ENCODE measurements at places on chromosomes 2 and 18. TPM values are rescaled to one million over a fixed set of nuclear protein-coding genes. Genes with fewer than 3 reads are reported as not detected.
A peak's percentile ranks its signal among the peaks of the same experiment; 100 is the strongest.

DNA sequence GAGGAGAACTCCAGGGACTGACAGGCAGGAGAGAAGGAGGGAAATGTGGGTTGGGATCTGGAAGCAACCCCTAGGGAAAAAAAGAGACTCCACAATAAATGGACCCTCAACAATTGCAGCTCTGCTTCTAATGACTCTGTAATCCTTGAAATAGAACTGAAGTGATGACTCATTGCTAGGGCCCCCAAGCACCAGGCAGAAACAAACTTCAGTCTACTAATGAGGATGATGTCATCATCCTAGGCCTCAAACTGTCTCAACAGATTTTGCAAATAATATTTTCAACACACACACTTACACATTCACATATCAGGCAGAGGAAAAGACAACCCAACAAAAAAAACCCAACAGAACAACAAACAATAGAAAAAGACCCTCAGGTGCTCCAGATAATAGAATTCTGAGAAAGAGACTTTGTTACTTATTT is 143.3 kb downstream of the HDAC4 start:
- peak; percentile 62 for DNase-seq

GRCh38 chr18:505483-506122 is 5.1 kb upstream of the COLEC12 start:
- no peak for DNase-seq

The MYO5B gene
- 0.82 TPM for total RNA-seq

- DNase-seq, result no peak
These were observed 204.6 kb downstream of the SP3 start for GRCh38 chr2:173760553-173760952.

The OSR1 gene
- 16.6 TPM for total RNA-seq

DNA sequence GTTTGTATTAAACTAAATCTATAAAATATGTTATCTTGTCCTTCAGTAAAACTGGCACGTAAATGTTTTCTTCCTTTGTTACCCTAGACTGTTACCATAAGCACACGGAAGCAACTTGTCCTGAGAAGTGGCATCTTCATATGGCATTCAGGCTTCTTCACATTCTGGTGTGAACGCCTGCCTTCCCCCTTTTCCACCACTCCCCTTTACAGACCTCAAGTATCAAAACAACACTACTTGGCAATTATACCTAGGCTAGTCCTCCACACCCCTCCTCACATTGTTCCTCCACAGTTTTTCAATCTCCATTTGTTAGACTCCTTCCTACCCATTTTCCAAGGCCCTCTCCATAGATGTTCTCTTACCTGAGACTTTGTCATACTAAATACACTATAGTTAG is 2.9 kb downstream of the MEX3C start:
- no peak for DNase-seq

- DNase-seq, result no peak
These were observed 136.8 kb downstream of the DLGAP1 start for GRCh38 chr18:4318311-4318710.

The ABHD1 gene
- total RNA-seq, result not detected

GRCh38 chr2:233409286-233409991 is 55.1 kb downstream of the DGKD start:
- DNase-seq, result no peak

DNA sequence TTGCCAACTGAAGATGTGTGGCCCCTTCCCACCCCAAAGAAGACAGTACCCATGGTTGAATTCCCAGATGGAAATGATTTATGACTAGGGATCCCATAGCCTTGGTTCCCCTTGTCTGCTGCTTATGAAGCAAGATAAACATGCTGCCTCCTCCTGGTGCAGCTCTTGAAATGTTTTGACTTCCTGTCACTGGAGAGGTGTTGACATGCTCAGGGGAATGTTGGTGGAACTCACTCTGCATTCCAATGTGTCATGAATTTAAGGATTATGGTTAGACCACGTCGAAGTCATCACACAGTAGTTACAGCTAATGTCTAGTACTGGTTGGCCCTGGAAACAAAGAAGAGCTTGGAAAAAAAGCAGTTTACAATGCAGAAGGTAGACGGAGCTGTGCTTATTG is 69.0 kb upstream of the FAM110C start:
- no peak for DNase-seq

DNA sequence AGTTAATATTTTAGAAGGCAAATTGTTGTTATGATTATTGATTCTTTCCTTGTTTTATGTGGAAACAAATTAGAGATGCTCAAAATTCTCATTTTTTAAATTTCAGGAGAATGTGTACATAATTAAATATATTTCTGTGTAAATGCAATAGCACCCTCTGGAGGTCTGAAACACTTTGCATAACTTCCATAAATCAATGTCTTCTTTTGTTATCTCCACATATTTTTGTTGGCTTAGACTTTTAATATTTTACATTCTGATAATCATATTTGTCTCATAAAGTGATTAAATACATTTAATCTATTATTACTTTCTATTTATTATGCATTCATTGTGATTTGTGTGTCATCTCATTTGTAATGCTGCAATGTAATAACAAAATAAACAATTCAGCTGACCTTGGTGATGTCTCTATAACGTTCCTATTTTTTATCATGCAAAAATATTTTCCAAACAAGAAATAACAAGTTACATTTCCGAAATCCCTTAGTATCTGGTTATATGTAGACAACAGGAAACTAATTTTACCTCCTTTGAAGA is 201.8 kb upstream of the GALNT5 start:
- DNase-seq, result no peak

DNA sequence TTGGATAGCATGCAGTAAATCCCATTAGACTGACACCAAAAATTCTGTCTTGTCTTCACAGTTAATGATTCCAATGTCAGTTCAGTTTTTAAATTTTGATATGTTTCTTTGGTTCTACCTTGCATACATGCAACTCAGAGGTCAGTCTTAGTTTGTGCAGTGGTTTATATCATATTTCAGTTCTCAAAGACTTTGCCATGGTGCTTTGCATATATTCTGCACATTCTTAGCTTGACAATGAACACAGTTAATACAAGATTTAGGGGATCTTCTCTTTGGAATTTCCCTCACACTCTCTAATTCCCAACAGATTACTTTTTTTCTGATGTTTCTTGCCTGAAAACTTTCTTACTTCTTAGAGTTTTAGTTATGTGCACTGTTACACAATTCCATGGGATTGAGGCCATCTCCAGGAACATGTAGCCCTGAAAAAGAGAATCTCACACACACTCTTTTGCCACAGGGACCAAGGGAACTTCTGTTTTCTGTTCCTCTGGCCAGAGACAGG is 17.3 kb downstream of the NOL4 start:
- no peak for DNase-seq

The SLC30A3 gene
- total RNA-seq, result 1.1 TPM

DNA sequence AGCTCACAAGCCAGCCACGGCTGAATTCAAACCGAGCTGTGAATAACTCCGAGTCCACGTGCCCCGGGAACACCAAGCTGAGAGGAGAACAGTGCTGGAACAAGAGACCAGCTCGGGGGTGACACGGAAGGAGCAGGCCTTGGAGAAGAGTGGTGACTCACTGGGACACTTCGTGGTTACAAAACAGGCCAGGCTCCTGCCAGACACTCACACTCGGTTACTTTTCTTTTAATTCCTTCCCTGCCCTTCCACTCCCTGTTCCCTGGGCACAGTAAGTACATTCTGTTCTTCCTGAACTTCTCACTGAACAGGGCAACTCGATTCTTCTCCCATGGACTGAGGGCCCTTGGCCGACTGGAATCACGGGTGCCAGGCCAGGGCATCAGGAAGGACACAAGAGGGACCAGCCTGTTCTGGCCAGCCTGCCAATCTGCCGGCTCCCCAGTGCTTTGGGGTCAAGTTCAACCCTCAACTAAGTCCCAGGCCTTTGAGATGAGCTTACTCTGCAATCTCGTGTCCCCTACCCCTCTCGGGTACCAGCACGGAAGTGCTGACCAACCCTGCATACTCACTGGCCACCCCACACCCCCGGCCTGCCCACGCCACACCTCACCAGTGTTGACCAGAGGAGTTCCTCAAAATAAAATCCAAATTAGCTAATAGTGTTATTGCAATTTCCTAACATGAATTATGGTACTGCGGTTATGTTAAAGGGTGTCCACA is 87.5 kb downstream of the TFCP2L1 start:
- peak; percentile 72 for DNase-seq

DNA sequence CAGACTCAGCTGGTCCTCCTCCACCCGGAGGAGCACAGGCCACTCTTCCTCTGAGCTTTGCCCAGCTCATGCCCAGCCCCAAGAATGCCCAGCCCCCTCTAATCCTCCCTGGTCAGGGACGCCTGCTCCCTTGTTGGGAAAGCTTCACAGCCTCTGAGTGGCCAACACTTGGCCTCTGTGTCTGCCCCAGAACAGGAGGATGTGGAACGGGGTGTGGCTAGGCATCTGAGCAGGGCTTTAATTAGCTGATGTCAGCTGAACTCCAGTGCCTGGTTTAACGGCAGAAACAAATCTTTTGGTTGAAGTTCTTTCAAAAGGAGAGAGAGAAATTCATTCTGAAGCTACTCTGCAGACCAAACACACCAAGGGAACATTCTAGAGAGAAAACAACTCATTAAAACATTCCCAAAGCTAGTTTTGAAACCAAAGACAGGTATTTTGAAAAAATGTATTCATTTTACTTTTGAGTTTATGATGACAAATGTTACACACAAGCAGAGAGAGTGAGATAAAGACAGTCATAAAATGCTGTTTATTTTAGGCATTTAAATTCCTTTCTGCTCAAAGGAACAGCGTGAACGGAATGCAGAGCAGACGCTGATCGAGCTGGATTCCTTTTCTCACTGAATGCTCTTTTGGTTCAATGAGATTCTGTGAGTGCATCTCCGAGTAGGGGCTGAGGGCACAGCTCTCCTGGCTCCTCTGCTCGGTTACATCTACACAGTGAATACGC is 63.8 kb downstream of the RTP5 start:
- DNase-seq, result no peak

GRCh38 chr2:208545403-208546042 is 138.9 kb downstream of the PTH2R start:
- DNase-seq, result no peak

GRCh38 chr2:184743096-184743495 is 144.8 kb downstream of the ZNF804A start:
- no peak for DNase-seq

The PSMD1 gene
- 51.8 TPM for total RNA-seq

GRCh38 chr2:79702905-79703304 is 190.1 kb downstream of the CTNNA2 start:
- DNase-seq, result no peak

The UBR3 gene
- 63.3 TPM for total RNA-seq

GRCh38 chr2:234565201-234565600 is 68.3 kb upstream of the ARL4C start:
- no peak for DNase-seq

GRCh38 chr2:60882971-60883753 is 1.8 kb downstream of the REL start:
- no peak for DNase-seq

The SMYD1 gene
- 39.6 TPM for total RNA-seq

DNA sequence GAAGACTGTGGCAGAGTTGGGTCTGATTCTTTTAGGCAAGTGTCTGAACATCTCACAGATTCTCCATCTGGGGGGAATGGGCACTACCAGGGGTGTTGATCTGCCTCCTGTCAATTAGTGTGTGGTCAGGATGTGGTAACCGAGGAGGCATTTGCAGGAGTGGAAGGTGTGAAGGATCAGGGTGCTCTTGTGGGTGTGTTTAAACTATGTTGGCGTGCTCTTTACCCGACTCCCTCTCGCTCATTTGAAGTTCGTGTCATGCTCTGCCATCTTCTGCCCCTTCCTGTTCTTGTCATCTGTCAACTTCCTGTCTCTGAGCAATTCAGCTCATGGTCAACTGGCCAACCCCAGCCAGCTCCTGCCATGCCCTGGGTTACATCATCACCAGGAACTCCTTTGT is 107.9 kb downstream of the RTN4 start:
- DNase-seq, result no peak

GRCh38 chr18:50508228-50508627 is 51.7 kb upstream of the MAPK4 start:
- no peak for DNase-seq

GRCh38 chr2:25354116-25354515 is 12.4 kb upstream of the DNMT3A start:
- DNase-seq, result no peak

- DNase-seq, result no peak
These were observed 766.2 kb upstream of the TMEFF2 start for GRCh38 chr2:192960945-192961344.

DNA sequence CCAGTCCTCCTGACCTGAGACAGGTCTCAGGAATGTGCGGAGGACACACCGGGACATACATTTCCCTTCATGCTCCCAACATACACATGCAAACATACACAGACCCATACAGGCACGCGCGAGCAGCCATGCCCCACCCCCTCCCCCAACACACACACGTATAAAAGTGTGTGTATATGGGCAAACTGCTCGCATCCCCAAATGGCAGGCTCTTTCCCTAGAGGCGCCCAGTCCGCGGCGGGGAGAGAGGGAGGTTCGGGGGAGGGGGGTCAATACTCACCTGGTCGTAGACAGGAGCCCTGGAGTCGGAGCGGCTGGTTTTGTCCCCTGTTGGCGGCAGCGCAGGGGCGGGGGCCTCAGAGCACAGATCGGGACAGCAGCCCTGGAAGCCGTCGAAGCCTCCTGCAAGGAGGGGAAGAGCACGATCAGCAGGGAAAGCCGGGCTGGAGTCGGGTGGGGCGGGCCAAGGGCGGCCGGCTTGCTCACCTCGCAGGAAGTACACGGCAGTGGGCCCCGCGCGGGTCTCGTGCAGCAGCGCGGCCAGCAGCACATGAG is 682 bp downstream of the DUSP2 start:
- DNase-seq, result peak; percentile 66

GRCh38 chr2:68764041-68764805 is 29.6 kb downstream of the ARHGAP25 start:
- DNase-seq, result no peak

DNA sequence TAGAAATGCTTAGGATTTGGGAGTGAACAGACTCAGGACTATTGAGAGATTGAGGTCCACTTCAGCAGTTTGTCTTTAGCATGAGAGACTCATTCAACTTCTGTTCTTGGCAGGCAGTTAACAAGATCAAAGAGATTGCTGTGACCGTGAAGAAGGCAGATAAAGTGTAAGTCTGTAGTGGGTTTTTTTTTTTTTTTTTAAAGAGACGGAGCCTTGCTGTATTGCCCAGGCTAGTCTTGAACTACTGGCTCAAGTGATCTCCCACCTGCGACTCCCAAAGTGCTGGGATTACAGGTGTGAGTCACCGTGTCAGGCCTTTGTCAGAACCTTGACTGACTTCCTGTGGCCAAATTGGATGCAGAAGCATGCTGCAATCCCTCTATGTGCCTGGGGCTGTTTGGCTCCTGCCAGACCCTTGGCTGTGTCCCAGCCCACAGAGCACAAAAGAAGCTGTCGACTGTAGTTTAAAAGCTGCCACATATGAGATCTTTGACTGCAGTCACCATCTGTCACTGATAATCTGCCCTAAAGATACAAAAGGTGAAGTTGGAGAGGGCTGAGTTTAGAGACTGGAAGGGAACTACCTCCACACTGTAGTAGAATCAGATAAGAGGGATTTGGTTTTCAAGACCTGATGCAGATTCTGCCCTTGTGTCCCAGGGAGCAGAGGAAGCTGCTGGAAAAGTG is 9.9 kb downstream of the CCT7 start:
- DNase-seq, result no peak

The UGT1A3 gene
- total RNA-seq, result not detected

Measured in sigmoid colon (tissue), 7 donors.